ENCODE measurements at places on chromosomes 7 and 10. TPM values are rescaled to one million over a fixed set of nuclear protein-coding genes. Genes with fewer than 3 reads are reported as not detected.
A peak's percentile ranks its signal among the peaks of the same experiment; 100 is the strongest.

DNA sequence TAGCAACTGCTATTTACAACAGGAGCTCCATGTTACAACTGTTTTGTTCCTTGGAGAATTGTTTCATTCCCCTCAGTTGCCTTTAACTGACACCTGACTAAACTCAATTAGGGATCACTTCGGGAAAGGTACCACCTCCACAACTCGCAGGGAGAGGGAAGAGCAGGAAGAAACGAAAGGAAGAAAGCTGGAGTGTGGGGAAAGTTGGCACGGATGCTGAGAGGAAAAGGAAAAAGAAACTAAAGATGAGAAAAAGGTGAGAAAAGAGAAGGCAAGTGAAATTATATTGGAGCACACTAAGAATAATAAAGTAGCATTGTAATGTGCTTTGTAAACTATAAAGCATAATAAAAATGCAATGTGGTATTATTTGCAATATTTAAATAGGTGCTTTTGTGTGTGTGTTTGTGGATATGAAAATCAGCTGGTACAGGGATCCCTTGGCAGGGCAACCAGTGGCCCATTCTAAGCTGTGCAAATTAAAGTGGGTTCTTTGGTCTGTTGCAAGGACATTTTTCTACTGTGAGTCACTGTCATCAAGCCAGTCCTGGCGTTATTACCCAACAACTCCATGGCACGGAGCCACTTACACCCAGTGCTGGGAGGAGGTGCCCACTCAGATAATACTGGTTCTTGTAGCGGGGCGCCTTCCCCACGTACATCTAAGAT is 45.9 kb downstream of the HIPK2 start:
- DNase-seq = no peak

GRCh38 chr7:70674571-70675010 is 457.4 kb upstream of the GALNT17 start:
- DNase-seq = no peak

ADAM22 gene
- total RNA-seq = 7.8 TPM

DNA sequence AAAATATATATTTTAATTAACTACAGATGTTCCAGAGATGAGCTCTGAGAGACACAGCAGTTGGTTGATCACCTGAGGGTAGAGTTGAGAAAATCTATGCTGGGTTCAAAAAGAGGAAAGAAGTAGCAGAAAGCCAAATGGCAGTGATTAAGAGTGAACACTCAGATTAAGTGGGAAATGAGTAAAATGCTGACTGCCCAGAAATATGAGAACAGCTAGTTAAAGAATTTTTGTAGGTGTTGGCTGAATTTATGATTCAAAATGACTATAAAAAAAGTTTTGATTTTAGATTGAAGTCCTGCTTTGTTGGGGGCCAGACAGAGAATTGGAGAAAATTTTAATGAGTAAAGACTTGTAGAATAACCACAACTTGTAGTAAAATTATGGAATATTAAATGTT is 9.8 kb downstream of the TCTN3 start:
- DNase-seq = no peak

- DNase-seq = no peak
These were observed 144.7 kb downstream of the MDFIC start for GRCh38 chr7:115066634-115067033.

DNA sequence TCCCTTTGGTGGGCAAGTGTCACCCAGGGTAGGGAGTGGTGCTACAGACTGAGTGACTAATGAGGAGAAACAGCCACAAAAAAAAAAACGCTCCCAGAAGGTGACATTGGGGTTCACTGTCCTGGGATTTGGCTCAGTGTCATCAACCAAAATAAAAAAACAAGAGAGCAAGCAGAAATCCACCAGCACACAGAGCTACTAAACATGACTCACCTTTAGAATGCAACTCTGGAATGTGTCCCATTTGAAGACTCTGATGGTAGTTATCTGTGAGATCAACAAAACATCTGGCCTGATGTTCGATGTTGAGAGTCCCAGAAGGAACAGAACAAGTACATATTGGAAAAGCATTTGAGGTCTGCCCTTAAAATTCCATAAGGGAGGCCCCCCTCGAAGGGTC is 200.3 kb upstream of the LYZL2 start:
- no peak for DNase-seq

- no peak for DNase-seq
These were observed 280.9 kb upstream of the IGFBP3 start for GRCh38 chr7:46201961-46202360.

DNA sequence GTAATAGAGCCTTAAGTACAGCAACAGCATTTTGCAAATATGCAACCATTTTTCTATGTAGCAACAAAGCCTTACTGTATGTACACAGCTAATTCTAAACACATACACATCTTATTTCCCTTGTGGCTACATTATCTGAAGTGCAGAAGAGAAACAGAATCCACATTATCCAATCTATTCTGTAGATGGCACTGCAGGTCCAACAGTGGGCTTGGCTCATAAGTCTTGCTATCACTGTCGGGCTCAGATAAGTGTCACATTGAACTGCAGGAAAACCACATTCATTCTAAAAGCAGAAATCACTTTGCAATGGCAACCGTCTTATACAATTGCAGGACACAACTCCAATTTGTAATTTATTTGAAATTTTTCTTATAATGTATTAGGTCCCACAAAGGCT is 109.8 kb upstream of the NOBOX start:
- no peak for DNase-seq

TRIM50 gene
- 0.25 TPM for total RNA-seq

LIPF gene
- not detected for total RNA-seq

DNA sequence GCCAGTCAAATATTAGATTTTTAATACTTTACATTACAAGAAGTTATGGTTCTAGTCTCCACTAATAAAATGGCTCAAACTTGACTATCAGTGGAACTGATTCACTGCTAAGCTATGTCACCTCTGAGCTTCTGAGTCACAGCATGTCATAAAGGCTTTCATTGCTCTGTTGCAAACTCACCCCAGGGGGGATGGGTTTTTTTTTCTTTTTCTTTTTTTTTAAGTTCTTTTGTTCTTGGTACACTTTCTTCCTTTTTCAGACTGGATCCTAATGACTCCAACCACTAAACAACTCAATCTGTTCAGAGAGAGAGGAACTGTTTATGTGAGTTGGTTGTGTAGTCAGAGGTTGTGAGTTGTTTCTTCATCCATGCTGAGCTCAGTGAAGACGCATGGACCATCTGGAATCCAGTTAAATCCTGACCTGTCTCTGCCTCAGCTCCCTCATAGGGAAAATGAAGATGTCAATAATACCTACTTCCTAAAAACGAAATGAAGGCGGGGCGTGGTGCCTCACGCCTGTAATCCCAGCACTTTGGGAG is 11.0 kb downstream of the MYOF start:
- DNase-seq = no peak

GRCh38 chr7:75734586-75735458 is 3.9 kb downstream of the HIP1 start:
- no peak for DNase-seq

- DNase-seq = no peak
These were observed 53.9 kb downstream of the NOC3L start for GRCh38 chr10:94308866-94309265.

ASB10 gene
- not detected for total RNA-seq

PPP1R3C gene
- not detected for total RNA-seq

- DNase-seq = no peak
These were observed 118.1 kb upstream of the SEM1 start for GRCh38 chr7:96827701-96828100.

- no peak for DNase-seq
These were observed 54.6 kb downstream of the ASB4 start for GRCh38 chr7:95540366-95540765.

- DNase-seq = no peak
These were observed 194.4 kb downstream of the TPST1 start for GRCh38 chr7:66399566-66399965.

DNA sequence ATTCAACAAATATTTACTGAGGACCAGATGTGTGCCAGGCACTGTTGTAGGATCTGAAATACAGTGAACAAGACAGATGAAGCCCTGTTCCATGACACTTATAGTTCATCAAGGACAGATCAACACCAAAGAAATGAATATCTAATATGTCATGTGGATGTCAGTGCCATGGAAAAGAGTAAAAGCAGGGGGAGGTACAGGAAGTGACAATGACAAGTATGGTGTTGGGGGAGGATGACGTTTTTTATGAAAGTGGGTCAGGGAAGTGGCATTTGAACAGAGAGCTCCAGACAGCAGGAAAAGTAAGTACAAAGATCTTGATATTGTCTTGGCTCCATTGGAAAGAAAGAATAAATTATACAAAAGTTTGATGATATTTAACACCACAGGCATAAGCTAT is 7.0 kb upstream of the SFMBT2 start:
- no peak for DNase-seq

DNA sequence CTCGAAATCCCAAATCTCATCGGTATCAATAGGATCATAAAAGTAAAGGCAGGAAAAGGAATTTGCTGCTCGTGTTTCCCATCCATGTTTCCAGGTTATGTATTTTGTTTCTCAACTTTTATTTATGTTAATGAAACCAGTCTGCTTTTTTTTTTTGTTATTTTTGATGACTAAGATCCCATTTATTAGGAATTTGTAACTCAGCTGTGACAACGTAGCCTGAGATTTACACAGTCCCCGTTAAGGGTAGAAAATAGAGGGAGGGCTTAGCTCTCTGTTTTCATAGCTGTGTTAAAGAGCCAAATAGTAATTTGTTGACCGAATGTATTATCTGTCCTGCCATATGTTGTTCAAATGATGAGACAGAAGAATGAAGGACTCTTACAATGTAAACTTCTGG is 164.0 kb downstream of the MGMT start:
- no peak for DNase-seq

DNA sequence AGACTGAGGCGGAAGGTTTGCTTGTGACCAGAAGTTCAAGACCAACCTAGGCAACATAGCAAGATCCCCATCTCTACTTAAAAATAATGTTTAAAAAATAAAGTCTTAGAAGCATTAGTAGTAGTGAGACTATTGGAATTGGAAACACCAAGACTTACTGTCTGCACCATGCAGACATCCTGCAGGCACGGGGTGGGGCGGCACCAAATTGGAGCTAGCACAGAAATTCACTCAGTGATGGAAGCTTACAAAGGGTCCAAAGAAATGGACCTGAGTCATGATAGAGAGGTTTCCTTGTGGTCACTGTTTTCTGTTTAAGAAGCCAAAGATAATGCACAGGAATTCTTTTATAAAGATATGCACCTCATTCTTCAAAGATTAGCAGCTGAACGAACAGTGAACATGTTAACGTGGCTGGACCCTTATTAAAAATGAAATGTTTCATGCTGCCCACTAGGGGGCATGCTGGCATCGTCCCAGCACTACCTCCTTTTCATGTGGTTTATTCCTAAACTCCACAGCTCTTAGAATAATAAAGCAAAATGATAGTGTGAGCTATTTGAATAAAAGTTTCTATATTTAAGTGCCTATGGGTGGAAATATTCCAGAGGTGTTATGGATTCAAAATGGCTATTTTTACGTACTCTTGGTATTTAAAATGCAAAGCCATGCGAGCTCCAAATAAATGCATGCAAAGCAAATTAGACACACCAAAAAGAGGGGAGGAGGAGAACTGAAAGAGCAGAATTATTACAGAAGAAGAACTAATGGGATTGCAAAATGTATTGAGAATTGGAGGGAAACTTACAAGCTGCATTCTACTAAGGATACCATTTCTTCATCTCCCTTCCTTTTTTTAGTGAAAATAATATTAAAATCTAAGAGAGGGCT is 28.6 kb downstream of the PDSS1 start:
- peak; percentile 66 for DNase-seq

- DNase-seq = no peak
These were observed 30.8 kb upstream of the DRGX start for GRCh38 chr10:49426490-49427360.

- no peak for DNase-seq
These were observed 1.1 kb downstream of the ADRA2A start for GRCh38 chr10:111077785-111078504.

GRCh38 chr7:91660734-91661356 is 219.7 kb downstream of the MTERF1 start:
- DNase-seq = no peak

LANCL2 gene
- 4.9 TPM for total RNA-seq

- no peak for DNase-seq
These were observed 2.7 kb upstream of the HERPUD2 start for GRCh38 chr7:35697414-35698175.

GRCh38 chr7:79425665-79426064 is 27.8 kb downstream of the MAGI2 start:
- no peak for DNase-seq

LIPM gene
- not detected for total RNA-seq

- no peak for DNase-seq
These were observed 218.8 kb downstream of the PHF14 start for GRCh38 chr7:11192506-11192905.

GRCh38 chr10:26430641-26431163 is 7.4 kb upstream of the APBB1IP start:
- DNase-seq = no peak

DPY19L1 gene
- total RNA-seq = 7.1 TPM
